Suppressor macrophage (primary cell): ENCODE measurements at places on chromosomes 11 and 22.

DNA sequence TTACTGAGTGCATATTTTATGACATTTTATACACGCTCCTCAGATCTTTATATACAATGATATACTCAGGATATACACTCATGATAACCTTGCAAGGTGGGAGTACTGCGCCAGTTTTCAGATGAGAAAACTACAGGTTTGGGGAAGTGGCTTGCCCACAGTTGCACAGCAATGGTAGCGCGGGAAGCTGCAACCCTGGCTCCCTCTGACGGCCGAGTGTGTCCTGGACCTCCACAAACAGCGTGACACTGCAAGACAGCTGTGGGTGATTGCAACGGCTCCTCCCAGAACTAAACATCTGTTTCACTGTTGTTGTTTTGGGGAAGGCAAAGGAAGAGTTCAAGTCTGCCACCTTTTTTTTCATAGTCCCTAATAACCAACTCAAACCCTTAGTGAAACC, 47.0 kb downstream of the PACSIN2 start:
- DNase-seq, result peak; percentile 92

GRCh38 chr11:61162092-61162941, 1.1 kb upstream of the VPS37C start:
- peak; percentile 74 for DNase-seq

DNA sequence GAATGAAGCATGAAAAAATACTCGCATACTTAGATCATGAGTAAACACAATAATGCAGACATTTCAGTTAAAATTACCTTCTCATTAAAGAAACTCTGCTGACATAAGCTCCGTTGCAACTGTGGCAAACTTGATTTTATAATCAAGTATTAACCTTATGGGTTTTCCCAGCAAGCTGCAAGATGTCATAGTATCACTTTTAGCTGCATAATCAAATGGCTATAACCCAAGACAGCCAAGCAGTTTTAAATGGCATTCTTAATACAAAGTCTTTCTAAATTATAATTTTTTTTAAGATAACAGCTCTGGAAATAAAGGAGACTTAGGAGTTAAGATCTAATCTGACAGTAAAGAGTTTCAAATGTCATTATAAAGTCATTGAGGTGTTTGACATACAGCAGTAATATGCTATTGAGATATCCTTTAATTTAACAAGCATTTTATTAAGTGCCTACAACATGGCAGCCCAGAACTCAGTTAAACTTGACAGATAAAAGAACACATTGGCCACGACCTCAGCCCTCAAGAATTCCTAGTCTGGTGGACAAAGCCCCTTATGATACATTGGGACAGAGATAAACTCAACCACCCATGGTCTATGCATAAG, 163.1 kb upstream of the FAT3 start:
- no peak for DNase-seq

DNA sequence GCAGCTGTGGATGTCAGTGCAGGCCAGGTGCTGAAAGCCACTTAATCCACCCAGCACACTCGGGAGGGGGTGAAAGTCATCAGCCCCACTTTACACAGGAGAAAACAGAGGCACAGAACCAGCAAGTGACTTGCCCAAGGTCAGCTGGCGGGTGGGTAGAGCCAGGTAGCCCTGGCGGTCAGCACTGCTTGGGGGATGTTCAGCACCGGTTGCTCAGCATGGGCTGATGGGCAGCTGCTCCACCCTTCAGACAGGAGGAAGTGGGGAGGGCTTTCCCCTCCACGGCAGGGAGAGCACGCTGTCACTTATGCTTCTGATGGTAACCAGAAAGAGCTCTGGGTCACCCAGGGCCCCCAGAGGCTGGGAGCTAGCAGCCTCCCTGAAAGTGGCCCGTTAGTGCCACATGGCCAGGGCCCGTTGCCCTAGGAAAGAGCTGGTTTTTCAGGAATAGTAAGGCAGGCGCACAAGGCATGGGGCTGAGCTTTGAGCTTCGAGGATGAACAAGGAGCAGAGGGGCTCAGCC, 417.9 kb downstream of the CTTN start:
- no peak for DNase-seq

DNA sequence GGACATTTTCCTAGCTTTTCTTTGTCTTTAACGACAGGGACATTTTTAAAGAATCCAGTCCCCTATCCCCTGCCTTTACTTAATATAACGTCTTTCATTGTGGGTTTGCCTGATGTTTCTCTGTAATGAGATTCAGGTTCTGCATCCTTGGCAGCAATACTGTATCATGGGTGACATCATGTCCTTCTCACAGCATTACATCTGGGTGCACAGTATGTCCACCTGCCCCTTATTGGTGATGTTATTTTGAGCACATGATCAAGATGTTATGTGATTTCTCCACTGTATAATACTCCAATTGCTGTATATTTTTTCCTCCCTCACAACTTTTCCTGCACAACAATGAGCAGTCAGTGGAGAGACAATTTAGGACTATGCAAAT, 9.7 kb upstream of the STK33 start:
- DNase-seq, result no peak

- DNase-seq, result no peak
Observed at GRCh38 chr11:117092951-117093590, 5.2 kb downstream of the SIK3 start.

DNA sequence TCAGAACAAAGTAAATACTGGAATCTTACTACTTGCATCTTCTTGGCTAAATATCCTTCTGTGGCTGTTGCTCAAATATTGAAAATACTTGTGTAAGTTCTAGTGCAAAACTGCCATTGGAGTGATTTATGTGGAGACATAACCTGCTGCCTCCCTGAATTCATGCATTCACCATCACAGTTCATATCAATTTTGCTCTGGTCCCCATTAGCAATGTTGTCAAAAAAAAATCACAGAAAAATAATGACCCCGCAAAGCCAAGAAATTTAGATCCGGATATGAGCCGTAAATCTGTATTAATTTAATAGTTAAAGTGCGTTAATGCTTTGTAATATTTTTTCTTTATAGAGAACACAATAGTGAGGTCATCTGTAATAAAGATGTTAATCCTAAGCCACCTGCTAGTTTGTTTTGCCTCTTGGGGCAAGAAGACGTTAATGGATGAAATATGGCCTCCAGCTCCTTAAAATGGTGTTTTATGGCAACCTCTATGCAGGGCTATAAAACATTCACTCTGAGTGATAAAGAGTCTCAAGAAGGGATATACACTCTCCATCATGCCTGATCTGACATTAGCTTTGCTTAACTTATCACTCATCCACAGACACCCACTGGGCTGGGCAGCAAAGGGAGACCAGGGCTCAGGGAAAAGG, 255.9 kb downstream of the INSC start:
- DNase-seq, result no peak

- no peak for DNase-seq
Observed at GRCh38 chr11:132504501-132505041, 1027.7 kb downstream of the OPCML start.

GRCh38 chr11:57458410-57459163, 1.7 kb upstream of the RTN4RL2 start:
- DNase-seq, result peak; percentile 80

DNA sequence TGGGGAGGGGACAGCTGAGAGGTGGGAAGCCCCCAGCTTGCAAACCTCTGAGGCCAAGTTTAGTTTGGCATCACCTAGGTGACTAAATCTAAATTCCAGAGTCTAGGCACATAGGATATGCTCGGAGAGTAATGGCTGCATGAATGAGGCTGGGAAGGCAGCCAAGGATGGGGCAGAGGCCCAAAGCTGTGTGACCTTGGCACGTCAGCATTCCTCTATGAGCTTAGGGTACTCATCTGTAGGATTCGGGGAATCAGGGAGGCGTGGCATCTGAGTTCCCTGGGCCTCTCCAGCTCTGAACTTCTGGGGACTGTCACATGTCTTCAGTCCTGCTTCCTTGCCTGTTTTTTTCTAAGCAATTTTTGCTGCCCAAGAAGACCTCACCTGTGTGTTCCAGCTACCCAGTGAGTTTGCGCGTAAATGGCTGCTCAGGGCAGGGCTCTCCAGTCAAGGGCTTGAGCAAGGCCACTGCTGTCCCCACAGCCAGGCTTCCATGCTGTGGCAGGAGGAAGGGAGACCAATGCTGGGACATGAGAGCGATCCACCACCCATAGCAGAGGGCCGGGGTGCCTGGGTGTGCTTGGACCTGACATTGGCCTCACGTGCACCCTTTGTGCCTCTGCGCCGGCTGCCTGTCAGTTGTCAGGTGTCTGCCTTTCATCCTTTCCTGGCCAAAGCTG, 13.9 kb downstream of the DAGLA start:
- no peak for DNase-seq
